ENCODE measurements at places on chromosomes 6 and 20. TPM values are rescaled to one million over a fixed set of nuclear protein-coding genes. Genes with fewer than 3 reads are reported as not detected.

The GPR63 gene
- 3.3 TPM for polyA plus RNA-seq

The DNPH1 gene
- polyA plus RNA-seq: 99.8 TPM

The VGLL2 gene
- polyA plus RNA-seq: not detected

The INSM1 gene
- polyA plus RNA-seq: not detected

The HLA-DQB1 gene
- polyA plus RNA-seq: 10.6 TPM

- no peak for DNase-seq
Measured at GRCh38 chr6:145948328-145948727, 15.8 kb downstream of the SHPRH start.

GRCh38 chr6:168648240-168649125, 207.5 kb downstream of the SMOC2 start:
- no peak for DNase-seq

GRCh38 chr20:48722002-48722731, 105.6 kb downstream of the PREX1 start:
- DNase-seq: no peak

- no peak for DNase-seq
Measured at GRCh38 chr20:36726168-36726567, 19.7 kb downstream of the NDRG3 start.

GRCh38 chr6:127893541-127893940, 7.3 kb downstream of the THEMIS start:
- DNase-seq: no peak

- DNase-seq: no peak
Measured at GRCh38 chr6:110044096-110044495, 66.0 kb downstream of the GPR6 start.
